ENCODE measurements at places on chromosomes 4 and X.

- no peak for DNase-seq
Observed at GRCh38 chr4:141845901-141846300, 209.5 kb downstream of the IL15 start.

DNA sequence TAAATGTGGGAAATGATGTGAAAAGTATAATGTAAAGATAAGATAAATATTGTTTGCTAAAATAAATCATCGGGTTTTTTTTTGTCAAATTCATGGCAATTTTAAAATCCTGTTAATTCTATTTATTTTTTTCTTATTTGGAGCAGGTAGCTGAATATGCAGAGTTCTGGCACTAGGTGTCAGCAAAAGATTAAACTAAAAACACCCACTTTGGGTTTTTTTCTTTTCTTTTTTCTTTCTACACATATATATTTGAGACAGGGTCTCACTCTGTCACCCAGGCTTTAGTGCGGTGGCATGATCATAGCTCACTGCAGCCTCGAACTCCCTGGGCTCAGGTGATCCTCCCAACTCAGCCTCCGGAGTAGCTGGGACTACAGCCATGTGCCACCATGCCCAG is 6.9 kb upstream of the RAP2C start:
- no peak for DNase-seq

DNA sequence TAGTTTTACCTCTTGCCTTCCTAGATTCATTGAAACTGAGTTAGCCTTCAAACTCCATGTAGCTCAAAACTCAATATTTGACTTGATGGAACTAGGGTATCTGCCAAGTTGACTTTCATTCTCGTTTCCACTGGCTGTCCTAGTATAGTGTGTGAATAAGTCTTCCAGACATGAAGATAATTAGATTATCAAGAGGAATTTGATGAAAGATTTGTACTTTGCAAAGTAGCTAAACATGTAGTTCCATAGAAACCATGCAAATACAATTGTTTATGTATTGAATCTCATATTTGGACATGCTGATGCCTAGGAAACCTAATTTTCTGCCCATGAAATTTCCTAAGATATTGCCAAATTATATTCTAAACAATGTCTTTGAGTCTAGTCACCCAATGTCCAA is 297.5 kb downstream of the ARHGAP24 start:
- no peak for DNase-seq

- no peak for DNase-seq
Observed at GRCh38 chrX:85897362-85898126, 149.8 kb downstream of the CHM start.

DNA sequence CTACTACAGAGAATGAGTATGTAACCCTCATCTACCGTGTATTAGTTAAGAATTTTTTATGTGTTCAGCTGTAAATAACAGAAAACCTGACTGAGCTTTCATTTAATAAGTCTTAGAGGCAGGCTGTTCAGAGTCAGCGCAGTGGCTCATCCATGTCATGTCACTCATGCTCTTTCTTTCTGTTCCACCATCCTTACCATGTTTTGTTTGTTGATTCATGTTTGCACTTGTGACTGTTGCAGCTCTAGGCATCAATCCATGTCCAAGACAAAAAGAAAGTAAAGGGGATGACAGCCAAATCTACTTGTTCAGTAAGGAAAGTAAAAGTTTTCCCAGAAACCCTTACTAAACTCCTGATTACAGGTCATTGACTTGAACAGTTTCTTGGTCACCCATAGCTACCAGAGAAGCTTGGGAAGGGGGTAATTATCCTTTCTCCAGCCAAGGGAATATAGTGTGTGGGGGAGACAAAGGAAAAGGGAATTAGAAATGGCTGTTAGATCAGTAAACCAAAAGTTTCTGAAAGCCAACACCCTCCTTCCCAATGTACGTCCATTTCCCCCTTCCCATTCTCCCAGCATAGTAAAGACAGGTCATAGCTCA is 9.0 kb downstream of the ART3 start:
- no peak for DNase-seq

GRCh38 chrX:67613366-67613765 is 69.5 kb downstream of the AR start:
- DNase-seq: no peak

DNA sequence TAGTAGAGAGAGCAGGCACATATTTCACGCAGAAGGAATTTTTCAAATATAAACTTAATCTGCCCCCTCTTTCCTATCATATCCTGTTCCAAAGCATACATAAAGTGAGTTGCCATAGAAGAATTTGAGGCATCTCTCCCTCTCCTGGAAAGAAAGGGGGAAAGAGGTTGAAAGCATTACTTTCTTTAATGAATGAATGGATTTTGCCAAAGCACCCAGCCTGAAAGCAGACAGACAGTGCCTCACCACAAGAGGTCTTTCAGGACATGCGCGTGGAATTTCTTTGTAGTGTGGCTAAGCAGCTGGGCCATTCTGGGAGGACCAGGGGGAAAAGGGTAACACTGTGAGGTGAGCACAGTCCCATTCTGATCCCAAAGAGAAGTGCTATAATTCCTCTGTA is 651.4 kb downstream of the IQCM start:
- DNase-seq: no peak

DNA sequence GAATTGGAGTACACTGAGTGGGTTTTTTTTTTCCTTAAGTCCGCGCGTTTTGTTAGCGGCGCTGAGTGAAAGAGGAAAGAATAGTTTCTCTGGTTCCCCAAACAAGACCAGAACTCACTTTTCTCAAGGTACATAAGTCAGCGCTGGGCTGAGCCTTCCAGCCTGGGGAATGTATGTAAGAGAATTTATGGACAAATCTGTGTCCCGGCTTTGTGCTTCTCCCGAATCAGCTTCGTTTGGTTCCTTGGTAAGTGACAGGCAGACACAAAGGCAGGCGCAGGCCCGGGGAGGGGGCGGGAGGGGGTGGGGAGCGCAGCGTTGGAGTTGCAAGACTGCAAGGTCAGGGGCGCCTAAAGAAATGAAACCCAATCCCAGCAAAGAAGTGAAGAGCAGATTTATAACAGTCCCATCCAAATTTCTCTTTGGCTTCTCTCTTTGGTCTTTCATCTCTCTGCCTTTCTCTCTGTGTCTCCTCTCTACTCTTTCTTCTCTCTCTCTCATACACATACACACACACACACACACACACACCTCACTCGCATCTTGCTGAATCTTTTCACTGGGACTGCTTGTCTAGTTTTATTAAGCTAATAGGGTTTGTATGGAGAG is 981 bp downstream of the TET2 start:
- peak; percentile 73 for DNase-seq

- no peak for DNase-seq
Observed at GRCh38 chr4:106898621-106899230, 137.4 kb downstream of the DKK2 start.

GRCh38 chr4:15717086-15717485 is 14.2 kb downstream of the BST1 start:
- DNase-seq: no peak

- no peak for DNase-seq
Observed at GRCh38 chrX:71652405-71652804, 14.9 kb upstream of the LOC101059915 start.

Measured in Right ventricle myocardium inferior (tissue), 1 donor.